ENCODE measurements at places on chromosomes 1 and 21.

- DNase-seq = no peak
Measured at GRCh38 chr1:185467122-185467521, 150.1 kb upstream of the IVNS1ABP start.

GRCh38 chr1:24683713-24684162 is 40.6 kb downstream of the SRRM1 start:
- DNase-seq = peak; percentile 77

DNA sequence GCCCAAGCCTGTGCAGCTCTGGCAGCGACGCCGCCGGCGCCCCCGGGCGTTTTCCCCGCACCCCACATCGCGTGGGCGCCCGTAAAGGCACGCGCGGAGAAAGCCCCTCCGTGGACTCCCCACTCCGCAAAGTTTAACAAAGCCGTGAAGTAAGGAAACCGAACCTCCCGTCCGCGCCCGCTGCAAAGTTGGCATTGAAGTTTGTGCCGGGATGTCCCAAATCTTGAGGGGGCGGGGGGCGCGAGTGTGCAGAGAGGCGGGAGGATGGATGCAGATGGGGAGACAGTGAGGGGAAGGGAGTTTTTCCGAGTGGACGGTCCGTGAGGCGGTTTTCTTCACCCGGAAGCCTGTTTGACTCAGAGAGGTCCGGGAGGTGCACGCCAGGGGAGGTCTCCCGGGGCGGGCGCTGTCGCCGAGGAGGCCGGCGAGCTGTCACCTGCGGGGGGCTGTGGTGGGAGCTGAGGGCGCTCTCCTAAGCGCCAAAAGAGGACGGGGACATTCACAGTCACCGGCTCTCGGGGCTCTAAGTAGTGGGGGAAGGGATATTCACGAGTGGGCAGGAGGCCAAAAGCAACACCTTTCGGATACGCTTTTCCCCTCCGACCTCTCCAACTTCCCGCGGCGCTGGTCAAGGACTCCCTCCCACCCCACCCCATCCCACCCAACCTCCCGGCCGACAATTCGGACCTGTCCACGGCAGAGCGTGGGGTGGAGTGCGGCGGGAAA is 1.3 kb downstream of the WLS start:
- no peak for DNase-seq

- no peak for DNase-seq
Measured at GRCh38 chr1:172672720-172673119, 13.8 kb downstream of the FASLG start.

- DNase-seq = no peak
Measured at GRCh38 chr1:243938208-243938607, 88.2 kb upstream of the AKT3 start.

DNA sequence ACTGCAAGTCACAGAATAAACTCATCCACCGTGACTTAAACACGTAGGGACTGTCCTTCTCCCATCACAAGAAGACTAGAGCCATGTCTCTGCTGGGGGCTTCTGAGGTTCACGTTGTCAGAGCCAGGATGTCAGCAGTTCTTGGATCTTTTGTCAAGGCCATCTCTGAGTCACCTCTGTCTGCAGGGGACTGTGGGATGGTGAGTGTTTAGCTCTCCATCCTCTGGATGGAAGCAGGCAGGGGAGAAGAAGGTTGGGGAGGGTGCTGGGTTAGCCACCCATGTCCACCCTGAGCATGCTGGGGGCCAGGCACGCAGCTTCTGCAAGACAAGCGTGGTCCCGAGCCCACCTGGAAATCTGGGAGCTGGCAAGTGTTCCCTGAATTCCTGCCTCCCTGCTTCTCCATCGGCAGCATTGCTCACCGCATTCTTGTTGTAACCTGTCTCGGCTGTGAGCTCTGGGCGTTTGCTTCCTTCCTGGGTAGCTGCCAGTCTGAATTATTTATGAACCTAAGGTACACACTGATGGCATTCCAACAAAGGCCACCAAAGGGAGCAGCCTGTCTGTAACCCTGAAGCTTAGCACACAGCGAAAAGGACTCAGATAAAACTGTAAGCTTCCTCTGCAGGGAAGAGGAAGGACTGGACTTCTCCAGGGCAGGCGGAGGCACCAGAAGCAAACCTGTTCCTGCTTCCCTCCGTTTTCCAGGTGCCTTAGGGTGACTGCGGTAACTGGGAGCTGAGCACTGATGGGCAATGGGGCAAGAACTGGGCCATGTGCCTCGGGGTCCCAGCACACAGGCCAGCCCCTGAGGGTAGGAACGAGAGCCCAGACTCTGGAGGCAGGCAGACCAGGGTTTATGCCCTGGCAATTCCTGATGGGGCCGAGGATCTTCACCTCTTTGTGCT is 88.6 kb downstream of the RIPK4 start:
- no peak for DNase-seq

DNA sequence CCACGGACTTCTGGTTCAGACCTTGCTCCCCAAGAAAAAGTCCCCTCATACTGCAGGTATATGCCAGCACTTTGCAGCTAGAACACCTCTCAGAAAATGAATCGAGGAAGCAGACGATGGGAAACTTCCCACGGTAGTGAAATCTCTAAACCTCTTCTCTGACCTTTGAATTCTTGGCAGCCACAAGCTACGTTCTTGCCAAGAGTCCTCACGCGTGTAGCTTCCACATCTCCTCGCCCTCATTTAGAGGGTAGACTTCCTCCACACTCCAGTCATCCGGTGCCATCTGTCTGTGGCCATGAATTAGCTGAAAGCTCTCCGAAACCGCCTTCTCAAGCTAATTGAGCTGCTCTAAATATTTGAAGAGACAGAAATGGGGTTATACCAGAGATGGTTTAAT is 127.8 kb downstream of the RGS7 start:
- DNase-seq = no peak

DNA sequence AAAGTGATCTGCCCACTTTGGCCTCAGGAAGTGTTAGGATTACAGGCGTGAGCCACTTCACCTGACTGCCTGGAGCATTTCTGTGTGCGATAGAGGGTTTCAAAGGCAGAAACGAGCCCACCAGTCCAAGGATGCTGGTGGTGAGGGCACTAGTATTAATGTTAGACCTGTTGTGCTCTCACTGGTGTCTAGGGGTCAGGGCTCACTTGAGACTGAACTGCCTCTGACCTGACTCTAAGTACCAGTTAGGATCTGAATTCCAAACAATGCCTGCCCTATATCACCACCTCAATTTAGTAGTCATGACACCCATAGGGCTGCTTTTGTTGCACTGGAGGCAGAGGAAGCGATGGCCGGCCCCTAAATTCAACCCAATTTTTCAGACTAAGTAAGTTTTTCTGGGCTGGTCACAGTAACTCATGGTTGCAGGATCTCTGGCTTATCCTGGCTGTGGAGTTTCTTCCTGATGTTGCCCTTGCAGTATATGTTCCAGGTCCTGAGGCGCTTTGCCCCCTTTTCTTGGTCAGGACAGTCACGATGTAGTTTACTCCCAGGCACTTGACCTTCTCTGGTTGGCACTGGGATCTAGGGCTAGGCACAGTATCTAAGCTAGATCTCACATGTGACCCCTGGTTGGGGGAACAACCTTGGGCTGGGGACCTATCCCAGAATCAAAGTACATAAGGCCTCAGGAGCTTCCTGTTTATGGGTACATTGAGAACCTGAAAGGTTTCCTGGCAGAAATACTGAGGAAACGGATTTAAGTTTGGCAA is 4.5 kb downstream of the CCDC17 start:
- DNase-seq = no peak
